ENCODE measurements at places on chromosomes 7 and 10.

DNA sequence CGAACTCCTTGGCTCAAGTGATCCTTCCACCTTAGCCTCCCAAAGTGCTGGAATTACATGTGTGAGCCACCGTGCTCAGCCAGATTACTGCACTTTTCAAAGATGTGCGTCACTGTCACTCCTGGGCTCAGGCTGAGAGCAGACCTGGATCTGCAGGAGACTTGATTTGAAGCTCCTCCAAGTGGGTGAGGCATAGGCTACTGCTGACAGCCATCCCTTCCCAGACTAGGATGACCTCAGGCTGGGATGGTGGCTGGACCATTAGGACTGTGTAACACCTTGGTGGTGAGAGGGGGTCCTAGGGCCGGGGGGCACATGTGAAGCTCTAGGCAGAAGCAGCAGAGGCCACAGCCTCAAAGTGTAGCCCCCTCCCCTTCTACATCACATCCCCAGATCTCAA lies 8.2 kb upstream of the SRRM3 start:
- no peak for DNase-seq

- no peak for DNase-seq
Observed at GRCh38 chr7:38673795-38674194, 42.6 kb upstream of the AMPH start.

GRCh38 chr10:9596368-9596920 lies 1421.2 kb upstream of the CELF2 start:
- DNase-seq = no peak

- DNase-seq = no peak
Observed at GRCh38 chr10:118501637-118502440, 93.6 kb downstream of the PRLHR start.

- DNase-seq = no peak
Observed at GRCh38 chr7:47035522-47035921, 546.4 kb downstream of the TNS3 start.

- DNase-seq = no peak
Observed at GRCh38 chr7:46999866-47000265, 582.0 kb downstream of the TNS3 start.

Measured in heart left ventricle (tissue), 16 donors.